ENCODE measurements at places on chromosomes 3 and 15. TPM values are rescaled to one million over a fixed set of nuclear protein-coding genes. Genes with fewer than 3 reads are reported as not detected.
A peak's percentile ranks its signal among the peaks of the same experiment; 100 is the strongest.

ZIC4 gene
- not detected for total RNA-seq

GRCh38 chr15:98035577-98036010, 75.1 kb downstream of the ARRDC4 start:
- no peaks in the 10 kb centered on the region for H3K27me3 ChIP-seq
- H3K27ac ChIP-seq: no peak overlapping the region
- no peak overlapping the region for H3K4me3 ChIP-seq
- no peaks in the 10 kb centered on the region for H3K4me1 ChIP-seq
- no peaks in the 10 kb centered on the region for H3K36me3 ChIP-seq

ZBED2 gene
- 0.13 TPM for total RNA-seq

ZPLD1 gene
- not detected for total RNA-seq

DNA sequence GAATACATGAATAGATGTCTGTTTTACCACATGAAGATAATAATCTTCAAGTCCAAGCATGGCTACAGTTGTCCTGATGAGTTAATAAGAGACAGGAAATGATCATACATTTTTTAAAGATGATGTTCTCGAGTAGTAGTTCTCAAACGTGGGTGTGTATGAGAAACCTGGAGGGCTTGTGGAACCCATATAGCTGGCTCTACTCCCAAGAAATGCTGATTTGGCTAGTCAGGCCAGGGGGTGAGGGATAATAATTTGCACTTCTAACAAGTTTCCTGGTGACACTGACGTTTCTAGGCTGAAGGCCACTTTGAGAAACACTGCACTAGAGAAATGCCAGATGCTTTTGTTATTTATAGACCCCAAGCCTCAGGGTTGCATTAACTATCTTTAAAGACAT, 37.0 kb downstream of the ROPN1B start:
- peaks cover 12% of the 10 kb centered on the region for H3K36me3 ChIP-seq
- no peak overlapping the region for H3K27ac ChIP-seq
- no peaks in the 10 kb centered on the region for H3K27me3 ChIP-seq

GRCh38 chr3:42052132-42052483, 39.0 kb upstream of the TRAK1 start:
- no peaks in the 10 kb centered on the region for H3K27me3 ChIP-seq
- peaks cover 22% of the 10 kb centered on the region for H3K4me1 ChIP-seq
- peaks cover 5% of the 10 kb centered on the region for H3K36me3 ChIP-seq
- H3K27ac ChIP-seq: no peak overlapping the region

DNA sequence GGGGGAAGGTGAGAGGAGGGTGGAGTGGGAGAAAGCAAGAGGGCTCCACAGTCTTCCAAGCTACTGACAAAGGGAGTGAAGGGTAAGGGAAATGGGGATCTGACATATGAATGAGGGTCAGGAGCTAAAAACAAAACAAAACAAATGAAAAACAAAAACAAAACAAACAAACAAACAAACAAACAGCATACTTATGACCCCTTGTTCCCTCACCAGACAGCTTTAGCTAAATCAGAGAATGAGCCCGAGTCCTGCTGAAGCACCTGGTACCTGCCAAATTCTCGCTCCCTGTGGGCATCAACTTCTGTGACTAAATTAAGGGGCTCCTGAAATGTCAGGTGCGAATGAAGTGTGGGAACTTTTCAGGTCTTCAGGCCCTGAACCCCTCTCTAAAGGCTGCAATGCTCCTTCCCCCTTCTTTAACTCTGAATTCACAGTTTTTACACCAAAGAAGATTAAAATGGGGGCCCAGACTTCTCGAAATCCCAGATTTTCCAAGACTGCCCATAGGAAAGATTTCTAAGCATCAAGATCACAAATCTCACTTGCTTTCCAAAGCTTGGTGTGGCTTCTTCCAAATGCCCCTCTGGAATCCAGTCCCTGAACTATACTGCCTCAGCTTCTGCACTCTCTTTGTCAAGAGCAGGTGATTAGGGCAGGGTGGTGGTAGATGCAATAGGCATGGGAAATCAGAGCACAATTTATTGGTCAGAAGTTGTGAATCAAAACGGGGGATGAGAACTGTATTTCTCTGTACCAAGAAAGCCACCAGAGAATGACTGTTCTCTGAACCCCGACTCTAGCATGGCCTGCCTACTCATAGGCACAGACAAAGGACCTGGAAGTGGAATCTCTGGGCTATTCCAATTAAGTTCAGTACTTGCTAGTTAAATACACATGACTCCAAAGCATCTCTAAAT, 40.9 kb downstream of the ZIC4 start:
- peaks cover 5% of the 10 kb centered on the region for H3K36me3 ChIP-seq
- no peak overlapping the region for H3K4me3 ChIP-seq
- no peak overlapping the region for H3K27ac ChIP-seq
- no peaks in the 10 kb centered on the region for H3K4me1 ChIP-seq
- H3K27me3 ChIP-seq: peaks cover 34% of the 10 kb centered on the region

MYNN gene
- total RNA-seq: 21.0 TPM

- no peak overlapping the region for H3K4me3 ChIP-seq
- peaks cover 2% of the 10 kb centered on the region for H3K36me3 ChIP-seq
- no peak for DNase-seq
- H3K27ac ChIP-seq: no peak overlapping the region
- H3K27me3 ChIP-seq: no peaks in the 10 kb centered on the region
These were observed 19.6 kb downstream of the NSUN3 start for GRCh38 chr3:94082391-94082937.

POLQ gene
- 0.15 TPM for total RNA-seq

GRCh38 chr3:50749822-50750221, 75.1 kb downstream of the DOCK3 start:
- no peak overlapping the region for H3K27ac ChIP-seq
- H3K27me3 ChIP-seq: peaks cover 8% of the 10 kb centered on the region
- peaks cover 2% of the 10 kb centered on the region for H3K36me3 ChIP-seq
- H3K4me3 ChIP-seq: no peak overlapping the region
- H3K4me1 ChIP-seq: no peaks in the 10 kb centered on the region

GRCh38 chr3:124938896-124939295, 4.3 kb upstream of the MUC13 start:
- H3K27ac ChIP-seq: no peak overlapping the region
- no peak for DNase-seq
- H3K36me3 ChIP-seq: peaks cover 3% of the 10 kb centered on the region
- no peak overlapping the region for H3K4me3 ChIP-seq
- H3K4me1 ChIP-seq: peaks cover 2% of the 10 kb centered on the region
- H3K27me3 ChIP-seq: peaks cover 30% of the 10 kb centered on the region

MINAR1 gene
- 0.37 TPM for total RNA-seq

- H3K4me3 ChIP-seq: no peak overlapping the region
- H3K27ac ChIP-seq: no peak overlapping the region
- no peaks in the 10 kb centered on the region for H3K36me3 ChIP-seq
These were observed 177.3 kb upstream of the GOLIM4 start for GRCh38 chr3:168273036-168273435.

DNA sequence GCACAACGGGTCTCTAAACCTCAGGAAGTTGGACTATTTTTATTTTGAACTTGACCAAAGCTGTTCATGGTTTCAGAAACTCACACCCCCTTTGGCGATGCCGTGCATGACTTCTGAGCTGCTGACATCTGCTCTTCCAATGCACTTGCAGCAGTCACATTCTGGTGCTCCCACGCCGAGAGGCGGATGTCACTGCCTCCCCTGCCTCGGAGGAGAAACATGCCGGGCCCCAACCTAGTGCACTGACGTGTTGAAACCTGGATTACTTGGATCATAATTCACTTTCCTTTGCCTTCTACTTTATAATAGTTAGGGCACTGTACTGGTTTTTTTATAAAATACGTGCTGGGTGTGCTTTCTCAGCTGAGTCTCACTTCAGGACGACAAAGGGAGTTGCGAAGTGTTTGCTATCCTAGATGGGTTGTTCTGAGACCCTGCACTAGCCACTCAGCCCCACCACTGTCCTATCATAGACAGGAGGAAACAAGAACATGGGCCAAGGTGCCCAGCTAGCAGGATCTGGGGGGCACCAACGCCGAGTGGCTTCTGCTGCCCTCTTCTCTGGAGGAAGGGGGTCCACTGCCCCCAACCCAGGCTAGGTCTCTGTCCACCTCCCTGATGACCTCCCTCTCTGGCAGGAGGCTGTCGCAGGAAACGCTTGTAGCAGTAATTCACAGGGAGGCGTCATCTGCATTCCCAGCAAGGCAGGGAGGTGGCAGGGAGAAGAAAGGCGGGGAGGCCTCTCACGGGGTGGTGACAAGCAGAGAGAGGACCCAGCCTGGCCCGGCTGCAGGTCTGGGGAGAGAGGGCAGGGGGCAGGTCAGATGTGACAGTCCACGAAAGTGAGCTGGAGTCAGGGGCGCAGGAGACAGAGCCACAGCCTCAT, 158.8 kb upstream of the IQSEC1 start:
- H3K4me1 ChIP-seq: peaks cover 27% of the 10 kb centered on the region
- peaks cover 8% of the 10 kb centered on the region for H3K27me3 ChIP-seq
- no peaks in the 10 kb centered on the region for H3K36me3 ChIP-seq
- no peak overlapping the region for H3K4me3 ChIP-seq

ARNT2 gene
- not detected for total RNA-seq

DNA sequence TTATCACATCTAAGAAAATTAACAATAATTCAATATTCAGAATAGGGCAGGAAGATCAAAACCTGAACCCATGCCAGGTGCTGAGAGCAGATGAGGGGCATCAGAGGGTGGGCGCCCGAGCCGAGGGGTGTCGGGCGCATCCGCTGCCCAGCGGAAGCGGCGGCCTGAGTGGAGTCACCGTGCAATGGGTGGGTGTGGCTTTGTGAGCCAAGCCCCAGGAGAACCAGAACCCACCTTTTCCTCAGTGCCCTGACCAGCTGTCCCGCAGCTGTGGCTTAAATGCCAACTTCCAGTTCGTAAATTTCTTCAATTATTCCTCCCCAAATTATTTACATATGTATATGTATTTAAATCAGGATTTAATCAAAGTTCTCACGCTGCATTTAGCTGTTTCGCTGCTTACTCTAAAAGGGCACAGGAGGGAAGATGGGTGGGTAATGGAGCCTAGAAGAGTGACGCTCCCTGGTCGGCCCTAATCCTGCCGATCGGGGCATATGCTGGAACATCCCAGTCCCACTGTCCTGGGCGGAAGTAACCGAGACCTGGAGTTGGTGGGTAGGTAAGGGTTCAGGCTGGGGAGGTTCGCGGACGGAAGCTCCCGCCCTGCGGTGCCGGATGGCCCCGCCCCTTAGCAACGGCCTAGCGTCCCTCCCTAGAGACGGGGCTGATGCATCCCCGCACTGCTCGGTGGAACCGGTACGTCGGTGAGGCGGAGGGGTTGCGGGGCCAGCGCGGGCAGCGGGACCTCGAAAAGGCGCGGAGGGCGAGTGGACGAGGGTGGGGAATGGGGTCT, 1.3 kb downstream of the DNAH1 start:
- peak overlapping the region; percentile 78 for H3K4me3 ChIP-seq
- H3K27me3 ChIP-seq: no peaks in the 10 kb centered on the region
- H3K36me3 ChIP-seq: no peaks in the 10 kb centered on the region
- DNase-seq: peak; percentile 69
- H3K27ac ChIP-seq: peak overlapping the region; percentile 60

GRCh38 chr3:196927571-196928453, 14.5 kb downstream of the NCBP2 start:
- no peak for DNase-seq
- H3K27ac ChIP-seq: no peak overlapping the region
- H3K36me3 ChIP-seq: peaks cover 2% of the 10 kb centered on the region
- H3K4me3 ChIP-seq: no peak overlapping the region
- no peaks in the 10 kb centered on the region for H3K4me1 ChIP-seq

- H3K27me3 ChIP-seq: peaks cover 65% of the 10 kb centered on the region
- DNase-seq: no peak
- no peaks in the 10 kb centered on the region for H3K36me3 ChIP-seq
- no peaks in the 10 kb centered on the region for H3K4me1 ChIP-seq
- no peak overlapping the region for H3K27ac ChIP-seq
- H3K4me3 ChIP-seq: no peak overlapping the region
These were observed 59.9 kb downstream of the FAM43A start for GRCh38 chr3:194745422-194746184.

DNA sequence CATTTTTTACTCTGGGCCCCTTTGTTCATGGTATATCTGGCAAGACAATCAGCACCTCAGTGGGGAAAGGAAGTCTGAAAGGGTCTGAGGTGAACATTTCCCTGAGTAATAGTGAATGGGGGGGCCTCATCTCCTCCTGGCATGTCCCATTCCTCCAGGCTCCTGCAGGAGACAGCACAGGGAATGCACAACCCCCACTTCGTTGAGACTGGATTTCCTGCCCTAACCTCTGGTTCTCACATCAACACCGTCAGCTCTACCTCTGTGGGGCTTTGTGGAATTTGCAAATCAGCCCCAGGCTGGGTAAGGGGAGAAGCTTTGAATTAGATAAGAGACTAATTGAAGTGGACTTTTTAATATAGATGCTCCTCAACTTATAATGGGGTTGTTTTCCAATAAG, 168.3 kb upstream of the TRIM42 start:
- no peak for DNase-seq
- no peak overlapping the region for H3K27ac ChIP-seq
- no peaks in the 10 kb centered on the region for H3K27me3 ChIP-seq
- H3K36me3 ChIP-seq: no peaks in the 10 kb centered on the region

- H3K27me3 ChIP-seq: no peaks in the 10 kb centered on the region
- DNase-seq: no peak
- H3K4me1 ChIP-seq: peaks cover 17% of the 10 kb centered on the region
- H3K36me3 ChIP-seq: peaks cover 5% of the 10 kb centered on the region
These were observed 55.1 kb downstream of the CD47 start for GRCh38 chr3:108035751-108036150.

DNA sequence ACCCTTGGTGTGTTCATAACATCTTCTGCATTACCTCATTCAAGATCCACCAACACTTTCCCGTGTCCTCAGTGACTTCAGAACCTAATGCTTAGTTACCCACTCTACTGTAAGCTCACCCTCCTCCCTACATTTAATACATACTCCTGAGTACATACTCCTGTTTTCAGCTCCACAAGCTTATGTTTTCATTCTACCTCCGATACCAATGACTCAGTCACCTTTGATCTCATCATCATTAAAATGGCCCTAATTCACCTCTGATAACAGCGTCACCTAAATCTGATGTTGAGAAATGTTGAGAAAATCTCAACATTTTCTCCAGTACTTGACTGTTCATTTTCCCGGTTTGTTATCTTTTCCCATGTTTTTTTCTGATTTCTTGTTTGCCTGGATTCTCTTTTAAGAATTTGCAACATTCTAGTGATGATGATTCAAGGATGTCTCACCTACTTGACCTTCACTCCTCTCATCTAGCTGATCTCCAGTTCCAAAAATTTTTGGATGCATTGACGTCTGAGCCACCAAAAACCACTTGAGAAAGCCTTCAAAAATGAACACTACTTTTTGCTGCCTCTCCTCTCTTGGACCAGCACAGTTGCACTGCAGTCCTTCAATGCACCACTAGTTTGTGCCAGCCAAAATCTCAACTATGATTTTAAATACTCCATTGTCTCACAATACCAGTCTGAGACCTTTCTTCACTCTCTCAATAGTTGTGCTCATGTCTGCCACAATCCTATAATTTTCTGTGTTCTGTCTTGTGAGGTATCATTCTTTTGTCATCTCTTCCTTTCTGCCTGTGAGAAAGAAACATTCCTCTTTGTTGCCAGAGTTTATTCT, 220.7 kb upstream of the SEMA6D start:
- DNase-seq: no peak
- H3K4me1 ChIP-seq: no peaks in the 10 kb centered on the region
- no peak overlapping the region for H3K27ac ChIP-seq
- no peak overlapping the region for H3K4me3 ChIP-seq
- H3K27me3 ChIP-seq: no peaks in the 10 kb centered on the region

CNTN3 gene
- not detected for total RNA-seq

- no peak overlapping the region for H3K4me3 ChIP-seq
- H3K36me3 ChIP-seq: peaks cover 4% of the 10 kb centered on the region
- peaks cover 27% of the 10 kb centered on the region for H3K4me1 ChIP-seq
- no peak for DNase-seq
- no peaks in the 10 kb centered on the region for H3K27me3 ChIP-seq
These were observed 22.4 kb downstream of the FNDC3B start for GRCh38 chr3:172061724-172062184.

SPATA16 gene
- not detected for total RNA-seq

GRCh38 chr15:41574158-41574557, 15.1 kb downstream of the TYRO3 start:
- H3K27me3 ChIP-seq: no peaks in the 10 kb centered on the region
- no peak overlapping the region for H3K4me3 ChIP-seq
- no peak overlapping the region for H3K27ac ChIP-seq
- no peak for DNase-seq
- no peaks in the 10 kb centered on the region for H3K4me1 ChIP-seq
